Activated CD4-positive, CD25-positive, alpha-beta regulatory T cell (primary cell): ENCODE measurements at places on chromosomes 3 and 15.

DNA sequence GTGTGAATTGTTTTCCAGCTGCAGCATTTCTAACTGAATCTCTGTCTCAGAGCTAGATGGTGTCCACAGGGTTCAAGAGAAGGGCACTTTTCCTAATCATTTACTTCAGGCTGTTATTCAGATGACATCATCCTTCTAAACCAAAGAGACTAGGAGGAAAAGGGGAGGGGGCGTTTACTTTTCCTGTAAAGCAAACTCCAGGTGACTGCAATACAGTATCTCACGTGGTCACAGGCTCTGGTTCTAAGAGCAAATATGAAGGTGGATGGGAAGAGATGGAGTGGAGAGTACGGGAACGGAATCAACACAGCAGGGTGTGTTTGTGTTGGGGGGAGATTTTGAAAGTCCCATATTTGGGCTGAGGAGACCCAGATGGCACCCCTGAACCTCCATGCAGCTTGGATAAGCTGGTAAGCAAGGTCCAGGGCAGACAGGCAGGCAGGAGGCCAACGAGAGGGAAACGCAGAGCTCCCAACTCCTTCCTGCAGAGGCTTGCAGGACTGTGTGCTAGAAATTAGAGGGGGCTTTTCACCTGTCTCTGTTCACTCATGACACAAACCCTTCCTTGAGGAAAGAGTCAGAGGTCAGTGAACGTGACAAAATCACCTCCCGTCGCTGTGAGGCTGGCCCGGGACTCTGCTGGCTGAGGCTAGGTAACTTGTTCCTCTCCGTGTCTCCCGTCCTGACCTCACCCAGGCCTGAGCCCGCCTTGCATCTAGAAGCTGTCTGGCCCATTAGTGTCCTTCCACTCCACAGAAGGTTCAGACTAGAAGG, 151.2 kb downstream of the OPA1 start:
- no peak for DNase-seq

DNA sequence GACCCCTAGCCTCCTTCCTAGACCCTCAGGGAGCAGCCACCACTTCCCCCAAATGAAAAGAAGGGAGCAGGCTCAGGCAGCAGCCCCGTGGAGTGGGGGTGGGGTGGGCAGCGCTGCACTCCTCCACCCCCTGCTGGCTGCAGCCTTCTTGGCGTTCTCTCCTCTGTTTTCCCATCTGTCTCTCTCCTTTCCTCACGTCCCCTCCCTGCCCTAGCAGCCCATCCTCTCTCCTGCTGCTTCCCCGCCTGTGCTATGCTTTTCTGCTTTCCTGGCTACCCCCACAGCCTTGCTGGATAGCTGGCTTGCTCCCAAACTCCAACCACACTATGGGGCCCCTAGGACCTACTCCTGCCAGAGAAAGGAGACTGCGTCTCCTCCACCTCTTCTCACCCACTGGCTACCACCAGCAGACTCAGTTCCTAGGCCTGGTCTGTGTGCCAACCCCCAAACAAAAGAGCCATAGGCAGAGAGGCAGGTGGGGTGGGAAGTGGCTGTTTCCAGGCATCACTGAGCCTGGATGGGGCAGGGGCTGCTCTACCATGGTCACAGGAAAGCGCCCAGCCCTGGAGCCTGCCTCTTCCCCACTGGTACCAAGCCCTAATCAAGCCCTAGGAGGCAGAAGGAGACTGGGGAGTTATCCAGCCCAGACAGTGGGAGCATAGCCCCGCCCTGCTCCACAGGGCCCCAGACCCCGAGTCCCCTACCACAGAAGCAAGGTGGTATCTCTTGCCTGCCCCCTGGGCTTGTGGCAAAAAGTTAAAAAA, 3.4 kb upstream of the DISP2 start:
- DNase-seq, result no peak

- DNase-seq, result no peak
Observed at GRCh38 chr15:56744701-56745683, 11.7 kb upstream of the ZNF280D start.

DNA sequence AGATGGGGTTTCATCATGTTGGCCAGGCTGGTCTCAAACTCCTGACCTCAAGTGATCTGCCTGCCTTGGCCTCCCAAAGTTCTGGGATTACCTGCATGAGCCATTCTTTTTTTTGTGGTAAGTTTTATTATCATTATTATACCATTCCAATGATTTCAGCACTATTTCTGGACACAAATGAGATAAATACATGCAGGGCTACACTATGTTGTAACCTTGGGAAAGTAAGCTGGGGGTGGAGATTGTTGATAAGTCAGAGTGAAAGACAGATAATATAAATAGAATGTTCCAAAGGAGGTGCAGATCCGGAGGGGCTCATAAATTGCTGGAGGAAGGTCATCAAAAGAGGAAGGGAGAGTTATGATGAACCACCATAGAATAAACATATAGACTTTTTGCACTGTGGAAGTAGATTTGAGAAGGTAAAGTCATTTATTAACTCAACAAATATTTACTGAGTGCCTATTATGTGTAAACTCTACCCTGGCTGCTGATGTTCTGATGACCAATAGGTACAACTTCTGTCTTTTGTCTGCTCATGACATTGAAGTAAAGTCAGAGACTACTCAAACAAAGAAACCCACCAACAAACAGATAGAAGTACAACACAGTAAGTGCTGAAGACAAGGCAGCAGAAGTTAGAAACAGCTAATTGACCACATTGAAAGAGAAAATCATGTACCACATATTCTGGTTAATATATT, 478.9 kb upstream of the GOLIM4 start:
- no peak for DNase-seq

GRCh38 chr3:71240034-71240433, 343.5 kb downstream of the FOXP1 start:
- no peak for DNase-seq

DNA sequence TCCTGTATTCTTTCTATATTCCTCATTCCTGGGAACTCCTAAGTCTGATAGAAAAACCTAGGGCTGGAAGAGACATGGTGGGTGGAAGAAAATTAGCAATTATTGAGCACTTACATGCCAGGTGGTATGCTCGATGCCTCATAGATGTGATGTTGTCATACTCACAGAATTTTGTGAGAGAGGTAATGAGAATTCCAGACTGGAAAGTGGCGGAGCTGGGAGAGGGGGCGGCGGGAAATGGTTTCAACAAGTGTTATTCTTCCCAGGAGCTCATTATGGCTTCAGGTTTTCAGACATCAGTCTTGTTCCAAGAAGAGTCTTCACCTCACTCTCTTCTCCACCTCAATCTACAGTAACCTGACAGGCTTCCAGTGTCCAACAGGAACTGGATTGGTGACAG, 16.2 kb downstream of the TIMP4 start:
- DNase-seq, result no peak

GRCh38 chr3:27943106-27943505, 221.0 kb upstream of the EOMES start:
- no peak for DNase-seq

DNA sequence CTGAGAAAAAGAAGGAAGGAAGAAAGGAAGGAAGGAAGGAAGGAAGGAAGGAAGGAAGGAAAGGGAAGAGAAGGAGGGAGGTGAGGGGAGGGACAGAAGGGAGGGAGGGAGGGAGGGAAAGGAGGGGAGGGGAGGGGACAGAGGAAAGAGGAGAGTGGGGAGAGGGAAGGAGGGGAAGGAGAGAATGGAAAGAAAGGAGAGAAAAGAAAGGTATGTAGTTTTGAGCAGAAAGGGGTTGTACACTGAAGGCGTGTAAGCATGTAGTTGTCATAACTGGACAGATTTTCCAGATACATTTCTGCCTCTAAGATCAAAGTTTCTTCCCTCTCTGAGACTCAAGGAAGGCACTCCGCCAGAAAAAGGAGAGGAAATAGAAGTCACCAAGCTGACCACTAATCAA, 113.4 kb upstream of the KBTBD8 start:
- DNase-seq, result no peak
